ENCODE measurements at places on chromosomes 6 and 20.

GRCh38 chr6:133218852-133219251 is 22.3 kb upstream of the EYA4 start:
- DNase-seq, result no peak

DNA sequence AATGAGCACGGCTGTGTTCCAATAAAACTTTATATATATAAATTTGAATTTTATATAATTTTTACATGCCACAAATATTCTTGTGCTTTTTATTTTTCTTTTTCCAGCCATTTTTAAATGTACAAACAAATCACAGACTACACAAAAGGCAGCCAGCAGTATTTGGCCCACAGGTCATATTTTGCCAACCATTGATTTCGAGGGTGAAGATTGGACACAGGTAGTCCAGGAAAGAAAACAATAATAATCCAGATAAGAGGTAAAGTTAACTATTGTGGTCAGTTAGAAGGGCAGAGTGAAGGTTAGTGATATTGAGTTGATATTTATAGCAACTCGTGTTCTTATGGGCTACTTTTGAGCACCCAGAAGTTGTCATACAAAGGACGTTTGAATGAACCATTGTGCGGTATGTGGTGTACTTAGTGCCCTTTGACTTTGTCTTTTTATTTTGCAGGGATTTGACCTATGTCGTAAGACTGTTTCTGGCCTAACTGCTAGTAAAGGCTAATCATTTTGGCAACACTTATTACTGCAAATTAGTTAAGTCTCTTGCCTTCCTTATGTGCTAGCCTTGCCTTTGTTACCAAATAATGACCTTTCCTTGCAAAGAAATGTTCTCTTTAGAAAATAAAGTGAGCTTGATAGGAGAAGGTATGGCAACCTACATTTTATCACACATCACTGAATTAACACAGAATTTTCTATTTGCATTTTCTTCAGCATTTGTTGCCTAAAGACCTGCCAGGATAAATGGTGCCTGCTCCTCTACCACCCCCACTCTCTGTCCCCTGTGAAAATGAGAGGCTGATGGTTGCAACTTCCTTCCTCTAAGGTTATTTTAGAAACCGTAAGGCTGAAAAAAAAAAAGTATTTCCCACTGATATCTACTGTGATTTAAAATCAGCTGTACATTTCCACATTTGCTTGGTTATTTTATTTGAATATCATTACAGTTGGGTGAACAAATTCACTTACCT is 493.9 kb upstream of the SOX4 start:
- no peak for DNase-seq

DNA sequence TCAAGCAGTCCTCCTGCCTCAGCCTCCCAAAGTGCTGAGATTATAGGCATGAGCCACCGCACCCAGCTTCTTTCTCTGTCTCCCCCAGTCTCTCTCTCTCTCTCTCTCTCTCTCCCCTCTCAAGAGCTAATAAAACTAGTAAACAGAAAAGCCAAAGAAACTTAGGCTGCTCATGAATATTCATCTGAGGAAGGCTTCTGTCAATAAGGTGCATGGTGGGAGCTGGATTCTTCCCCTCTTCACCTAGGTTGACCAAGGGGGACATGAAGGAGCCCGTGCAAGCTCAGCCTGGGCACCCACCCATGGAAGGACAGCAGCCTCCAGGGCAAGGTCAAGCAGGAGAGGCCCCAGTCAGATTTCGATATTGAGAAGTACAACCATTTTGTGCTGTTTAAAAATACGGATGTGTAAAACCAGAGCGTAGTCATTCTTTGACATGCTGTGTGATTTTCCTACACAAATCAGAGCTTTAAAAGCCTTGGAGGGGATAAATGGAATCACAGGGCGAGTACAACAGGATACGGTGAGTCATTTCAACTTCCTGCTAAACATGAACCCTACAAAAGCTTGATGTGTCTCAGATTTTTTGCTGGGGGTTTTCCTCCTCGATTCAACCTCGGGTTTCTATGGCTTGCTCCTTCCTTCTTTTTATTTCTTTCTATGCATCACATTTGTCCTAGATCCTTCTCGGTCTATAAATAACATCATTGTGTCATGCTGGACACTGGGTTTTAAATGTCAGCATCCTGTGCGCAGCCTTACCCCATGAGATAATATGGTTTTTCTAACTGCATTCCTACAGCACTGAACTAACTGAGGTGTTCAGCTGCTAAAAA is 368.9 kb upstream of the JARID2 start:
- peak; percentile 57 for DNase-seq

DNA sequence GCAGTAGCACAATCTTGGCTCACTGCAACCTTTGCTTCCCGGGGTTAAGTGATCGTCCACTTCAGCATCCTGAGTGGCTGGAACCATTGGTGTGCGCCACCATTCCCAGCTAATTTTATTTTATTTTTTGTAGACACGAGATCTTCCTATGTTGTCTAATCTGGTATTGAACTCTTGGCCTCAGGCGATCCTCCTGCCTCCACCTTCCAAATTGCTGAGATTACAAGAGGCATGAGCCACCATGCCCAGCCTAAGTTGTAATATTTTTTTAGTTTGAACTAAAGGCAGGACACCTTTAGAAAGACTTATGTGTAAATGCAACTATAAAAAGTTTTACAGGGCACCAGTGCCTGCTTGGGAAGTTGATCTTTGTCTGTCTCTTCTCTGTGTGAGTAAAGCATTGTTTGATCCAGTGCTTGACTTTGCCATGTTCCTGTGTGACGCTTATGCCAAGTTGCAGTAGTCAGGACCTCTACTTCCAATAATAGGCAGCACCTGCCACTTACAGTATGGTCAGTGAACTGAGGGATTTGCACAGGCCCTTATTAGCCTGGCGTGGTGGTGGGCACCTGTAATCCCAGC is 46.9 kb downstream of the JARID2 start:
- no peak for DNase-seq

DNA sequence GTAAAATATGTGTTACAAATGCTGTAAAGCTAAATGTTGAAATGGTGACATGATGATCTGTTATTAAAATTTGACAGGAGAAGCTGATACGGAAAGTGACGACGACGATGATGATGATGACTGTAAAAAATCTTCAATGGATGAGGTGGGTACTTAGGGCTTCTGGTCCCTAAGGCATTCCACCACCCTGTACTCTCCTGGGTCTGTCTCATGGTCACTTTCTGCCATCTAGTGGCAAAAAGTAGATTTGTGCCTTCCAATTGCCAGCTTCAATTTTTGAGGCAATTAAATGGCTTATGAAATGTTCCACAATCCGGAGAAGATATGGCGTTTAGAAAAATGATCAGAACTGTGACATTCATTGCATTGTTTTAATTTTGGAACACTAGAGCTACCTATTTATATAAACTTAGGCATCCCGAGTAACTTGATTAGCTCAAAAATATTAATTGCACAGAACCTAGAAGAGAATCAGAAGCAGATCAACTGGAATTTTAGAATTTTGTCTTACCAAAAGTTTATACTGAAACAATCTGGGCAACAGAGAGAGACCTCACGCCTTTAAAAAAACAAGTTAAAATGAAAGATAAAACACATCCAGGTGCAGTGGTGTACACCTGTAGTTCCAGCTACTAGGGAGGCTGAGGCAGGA is 346.5 kb upstream of the PLCB4 start:
- DNase-seq, result peak; percentile 31

- DNase-seq, result no peak
Measured at GRCh38 chr20:38272961-38273360, 12.4 kb upstream of the KIAA1755 start.

- DNase-seq, result no peak
Measured at GRCh38 chr6:95216555-95216954, 360.8 kb upstream of the MANEA start.

- DNase-seq, result no peak
Measured at GRCh38 chr6:155962276-155962675, 506.6 kb upstream of the NOX3 start.

- no peak for DNase-seq
Measured at GRCh38 chr20:17956099-17956685, 12.4 kb downstream of the SNX5 start.

DNA sequence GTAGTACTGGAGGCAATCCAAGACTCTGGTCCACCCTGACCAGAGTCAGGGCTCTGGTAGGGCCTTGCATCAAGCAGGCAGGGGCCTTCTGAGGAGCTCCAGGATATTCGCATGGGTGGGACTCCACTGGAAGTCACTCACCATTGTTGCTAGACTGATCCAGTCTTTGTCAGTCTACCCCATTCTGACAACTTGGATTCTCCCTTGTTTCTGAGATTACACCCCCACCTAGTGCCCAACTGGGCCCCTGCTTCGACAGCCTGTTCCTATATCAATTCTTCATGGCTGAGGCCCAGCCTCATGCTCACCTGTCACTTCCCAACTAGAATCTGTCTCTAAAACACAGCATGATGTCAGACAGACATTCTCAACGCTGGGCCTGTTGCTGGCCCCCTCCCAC is 5.2 kb downstream of the SLC35D3 start:
- peak; percentile 48 for DNase-seq

- no peak for DNase-seq
Measured at GRCh38 chr6:112054001-112054400, at the start of gene CCN6. CCN6 (plus strand) TSS chr6:112054104; CDS start chr6:112054358, 254 bp downstream.

DNA sequence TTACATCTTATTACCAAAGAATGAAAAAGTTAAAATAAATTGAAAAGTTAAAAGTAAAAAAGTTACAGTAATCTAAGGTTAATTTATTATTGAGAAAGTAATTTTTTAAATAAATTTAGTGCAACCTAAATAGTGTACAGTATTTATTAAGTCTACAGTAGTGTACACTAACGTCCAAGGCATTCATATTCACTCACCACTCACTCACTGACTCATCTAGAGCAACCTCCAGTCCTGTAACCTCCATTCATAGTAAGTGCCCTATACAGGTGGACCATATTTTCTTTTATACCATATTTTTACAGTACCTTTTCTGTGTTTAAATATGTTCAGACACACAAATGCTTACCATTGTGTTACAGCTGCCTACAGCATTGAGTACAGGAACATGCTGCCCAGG is 624.7 kb upstream of the NOX3 start:
- DNase-seq, result no peak

DNA sequence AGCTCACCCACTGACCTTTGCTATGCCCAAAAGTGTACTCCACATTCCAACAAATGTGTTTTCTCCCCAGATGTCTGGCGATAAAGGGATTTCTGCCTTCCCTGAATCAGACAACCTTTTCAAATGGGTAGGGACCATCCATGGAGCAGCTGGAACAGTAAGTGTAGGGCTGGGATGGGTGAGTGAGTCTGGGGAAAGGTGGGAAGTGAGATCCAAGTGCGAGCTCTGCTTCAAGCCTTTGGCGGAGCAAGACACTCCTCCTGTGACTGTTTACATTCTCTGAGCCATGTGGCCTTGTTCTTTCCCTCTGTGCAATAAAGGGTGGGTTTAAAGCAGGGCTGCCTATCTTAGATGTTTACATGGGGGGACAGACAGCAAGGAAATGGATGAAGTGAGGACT is 1.9 kb downstream of the UBE2C start:
- DNase-seq, result no peak

DNA sequence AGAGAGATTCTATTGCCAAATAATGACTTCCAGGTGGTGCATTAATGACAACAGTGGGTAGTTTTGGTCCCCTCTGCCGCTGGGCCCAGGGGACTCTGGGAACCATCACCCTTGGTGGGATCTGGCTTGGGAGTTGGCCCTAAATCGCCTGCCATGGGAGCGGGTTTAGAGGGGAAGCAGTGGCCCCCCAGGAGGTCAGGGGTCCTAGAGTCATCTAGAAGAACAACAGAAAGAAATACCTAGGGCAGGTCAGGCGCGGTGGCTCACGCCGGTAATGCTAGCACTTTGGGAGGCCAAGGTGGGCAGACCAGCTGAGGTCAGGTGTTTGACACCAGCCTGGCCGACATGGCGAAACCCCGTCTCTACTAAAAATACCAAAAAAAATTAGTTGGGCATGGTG is 17.8 kb upstream of the ARFGEF2 start:
- no peak for DNase-seq

GRCh38 chr6:136158971-136159370 is 91.1 kb downstream of the MTFR2 start:
- no peak for DNase-seq

Data from GM10248 (cell line).